A549 (cell line): ENCODE measurements at places on chromosomes 1 and 21.

DNA sequence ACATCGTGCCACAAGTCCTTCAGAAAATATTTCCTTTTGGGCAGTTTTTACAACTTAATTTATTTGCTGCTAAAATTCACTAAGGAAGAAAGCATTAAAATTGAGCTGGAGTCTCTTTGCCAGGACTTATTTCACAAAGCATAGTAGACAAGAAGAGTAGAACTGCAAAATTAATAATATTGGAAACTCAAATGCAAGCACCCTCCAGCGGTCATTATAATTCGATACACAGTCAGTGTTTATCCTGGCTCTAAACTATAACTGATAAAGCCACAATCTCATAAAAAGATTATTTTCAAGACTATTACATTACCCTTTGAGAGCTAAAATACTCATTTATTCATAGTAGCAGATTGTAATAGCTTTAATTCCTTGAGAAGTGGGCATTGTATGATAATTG lies 655.4 kb downstream of the RWDD3 start:
- no peak for DNase-seq

DNA sequence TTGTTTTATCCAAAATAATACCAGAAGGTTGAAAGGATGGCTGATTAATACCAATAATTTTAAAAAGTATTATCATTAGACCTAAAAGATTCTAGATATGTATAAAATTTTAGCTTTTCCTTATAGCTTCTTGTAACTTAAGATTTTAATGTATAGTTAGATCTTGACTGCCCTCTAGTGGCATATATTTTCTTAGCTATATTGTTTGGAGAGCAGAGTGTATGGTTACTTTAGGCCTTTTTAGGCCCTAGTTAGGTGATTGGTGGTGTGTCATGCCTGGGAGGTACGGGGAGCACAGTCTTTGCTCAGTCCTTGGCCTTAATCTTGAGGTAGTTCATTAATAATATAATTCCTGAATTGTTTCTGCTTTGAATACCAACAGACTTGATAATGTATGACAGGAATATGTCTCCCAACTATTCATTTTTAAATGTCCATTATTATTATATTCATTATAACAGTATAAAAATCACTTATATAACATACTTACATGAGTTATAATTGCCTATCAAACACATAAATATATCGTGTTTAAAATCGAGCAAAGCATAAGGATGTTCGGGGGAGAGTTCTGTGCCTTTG lies 328.4 kb downstream of the ZP4 start:
- DNase-seq, result peak; percentile 75

- DNase-seq, result no peak
These were observed 47.7 kb downstream of the CDCP2 start for GRCh38 chr1:54105080-54105479.

GRCh38 chr1:33099290-33100118 lies 18.6 kb downstream of the AZIN2 start:
- DNase-seq, result no peak

GRCh38 chr1:209882942-209883340 lies 55.1 kb upstream of the SYT14 start:
- no peak for DNase-seq

DNA sequence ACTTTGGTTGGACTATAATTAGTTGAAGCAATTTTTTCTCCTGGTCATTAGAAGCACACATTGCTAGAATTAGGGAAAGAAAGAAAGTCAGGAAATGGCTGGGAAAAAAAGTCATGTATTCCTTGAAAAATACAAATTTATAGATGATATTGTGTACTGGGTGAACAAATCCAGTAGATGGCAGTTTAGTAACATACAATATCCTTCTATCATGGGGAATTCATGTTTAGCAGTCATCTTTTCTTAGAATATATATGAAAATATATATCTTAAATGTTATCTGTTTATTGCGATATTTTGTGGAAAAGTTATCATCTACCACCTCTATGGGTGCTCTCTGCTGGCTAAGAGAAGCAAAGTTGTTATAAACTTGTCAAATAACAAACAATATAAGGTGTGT lies 13.1 kb upstream of the ZRANB2 start:
- no peak for DNase-seq

- no peak for DNase-seq
These were observed 774 bp upstream of the ABL2 start for GRCh38 chr1:179230251-179230650.

DNA sequence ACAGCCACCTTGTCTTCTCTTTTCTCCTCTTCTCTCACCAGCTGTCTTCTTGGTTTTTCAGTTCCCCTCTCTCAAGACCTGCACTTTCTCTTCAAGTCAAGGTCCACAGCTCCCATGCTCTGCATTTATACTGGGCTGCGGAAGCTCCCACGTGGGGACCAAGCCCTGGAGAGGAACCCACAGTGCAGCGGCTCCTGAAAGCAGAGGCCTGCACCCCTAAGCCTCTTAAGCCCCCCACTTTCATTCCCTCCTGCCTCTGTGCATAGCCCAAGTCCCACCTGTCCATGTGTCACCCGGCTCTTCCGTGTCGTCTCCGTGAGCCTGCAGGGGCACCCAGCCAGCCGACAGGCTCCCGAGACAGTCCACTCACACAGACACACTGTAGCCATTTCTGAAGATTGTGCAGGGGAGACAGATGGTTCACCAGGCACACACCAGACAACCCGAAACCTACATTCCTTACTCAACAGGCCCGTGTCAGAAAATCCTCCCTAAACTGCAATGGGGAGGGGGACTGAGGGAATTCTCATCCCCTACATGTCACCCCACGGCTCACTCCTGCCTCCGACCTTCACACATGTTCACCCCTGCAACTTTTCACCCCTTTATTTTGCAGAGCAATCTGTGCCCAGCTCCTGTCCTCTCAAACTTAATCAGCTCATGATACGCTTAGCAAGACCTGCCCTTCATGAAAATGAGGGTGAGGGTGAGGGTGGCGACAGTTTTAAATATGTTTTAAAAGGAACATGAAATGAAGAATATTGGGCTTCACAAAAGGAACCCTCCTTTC lies 6.3 kb downstream of the MX2 start:
- DNase-seq, result no peak

- DNase-seq, result no peak
These were observed 211.5 kb downstream of the LHX8 start for GRCh38 chr1:75345538-75346292.

GRCh38 chr1:231192620-231193163 lies 30.8 kb downstream of the TRIM67 start:
- DNase-seq, result peak; percentile 80

DNA sequence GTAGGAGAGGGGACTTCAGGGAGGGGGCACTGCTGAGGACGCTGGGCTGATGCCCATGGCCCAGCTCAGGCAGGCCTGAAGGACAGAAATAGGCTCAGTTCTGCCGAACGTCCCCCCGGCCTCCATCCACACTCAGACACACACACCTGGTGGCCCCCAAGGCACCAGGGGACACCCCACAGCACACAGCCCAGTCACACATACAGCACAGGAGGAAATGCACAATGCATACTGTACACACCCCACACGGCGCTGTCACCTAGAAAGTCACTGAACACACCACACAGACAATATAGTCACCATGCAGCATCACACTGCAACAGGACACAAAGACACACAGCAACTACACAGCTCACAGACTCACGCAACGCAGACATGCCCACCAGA lies 562 bp downstream of the SYTL1 start:
- no peak for DNase-seq

- no peak for DNase-seq
These were observed 8.8 kb downstream of the MAGI3 start for GRCh38 chr1:113399062-113399583.

GRCh38 chr21:34812504-34813265 lies 143.9 kb downstream of the CLIC6 start:
- no peak for DNase-seq
